ENCODE measurements at places on chromosomes 7 and 10.

- DNase-seq: peak; percentile 84
Measured at GRCh38 chr7:6637544-6638229, 569 bp downstream of the ZNF316 start.

DNA sequence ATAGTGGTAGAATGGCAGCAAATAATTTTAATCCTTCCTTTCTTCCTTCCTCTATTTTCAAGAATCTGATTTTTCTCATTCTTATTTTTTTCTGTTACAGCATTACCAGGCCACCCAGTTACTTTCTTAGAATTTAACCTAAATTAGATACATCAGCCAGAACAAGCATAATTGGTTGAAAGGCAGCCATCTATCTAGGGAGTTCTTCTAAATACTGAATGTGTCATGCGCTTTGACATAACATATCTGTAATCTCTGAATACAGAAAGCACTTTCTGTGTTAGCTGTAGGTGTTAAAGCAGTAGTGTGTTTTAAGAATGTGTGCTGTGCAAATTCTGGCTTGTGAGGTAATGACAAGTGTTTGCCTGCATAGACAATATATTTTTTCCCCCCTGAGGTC is 97.3 kb downstream of the BTRC start:
- no peak for DNase-seq

- DNase-seq: no peak
Measured at GRCh38 chr10:18607503-18608378, 43.6 kb downstream of the NSUN6 start.

GRCh38 chr7:150901160-150902035 is 49.1 kb downstream of the AOC1 start:
- no peak for DNase-seq

DNA sequence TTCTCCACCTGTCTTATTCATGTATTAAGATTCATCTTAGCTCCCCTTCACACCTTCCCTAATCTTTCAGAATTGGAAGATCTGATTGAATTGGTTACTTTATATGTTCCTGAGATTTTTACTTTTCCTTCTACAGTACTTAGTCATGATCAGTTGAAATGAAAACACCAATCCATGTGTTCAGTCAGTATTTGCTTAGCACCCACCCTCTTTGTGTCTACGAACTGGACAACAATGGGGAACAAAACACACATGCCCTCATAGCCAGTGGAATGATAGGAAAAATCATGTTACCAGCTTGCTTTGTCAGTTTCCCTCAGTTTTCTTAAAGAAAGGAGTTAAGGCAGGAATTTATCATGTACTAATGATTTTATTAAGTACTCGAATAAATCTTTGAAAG is 2.0 kb downstream of the MASTL start:
- no peak for DNase-seq

DNA sequence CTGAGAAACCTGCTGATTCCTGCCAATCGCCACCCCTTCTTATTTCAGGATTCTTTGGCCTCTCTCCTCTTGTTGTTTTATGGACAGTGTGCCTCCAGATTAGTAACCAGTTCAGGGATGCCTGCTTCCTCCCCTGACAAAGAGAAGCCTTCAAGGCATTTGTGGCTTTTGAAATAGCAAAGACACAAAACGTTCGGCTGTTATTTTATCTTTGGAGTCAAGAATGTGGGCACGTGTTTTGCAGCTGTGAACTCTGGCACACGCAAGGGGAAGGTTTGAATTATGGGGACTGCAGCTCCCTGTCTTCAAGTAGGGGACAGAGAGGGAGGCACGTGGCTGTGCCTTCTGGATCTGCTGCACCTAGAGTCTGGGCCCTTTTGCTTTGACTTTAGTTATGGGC is 157.9 kb upstream of the GRB10 start:
- DNase-seq: no peak

DNA sequence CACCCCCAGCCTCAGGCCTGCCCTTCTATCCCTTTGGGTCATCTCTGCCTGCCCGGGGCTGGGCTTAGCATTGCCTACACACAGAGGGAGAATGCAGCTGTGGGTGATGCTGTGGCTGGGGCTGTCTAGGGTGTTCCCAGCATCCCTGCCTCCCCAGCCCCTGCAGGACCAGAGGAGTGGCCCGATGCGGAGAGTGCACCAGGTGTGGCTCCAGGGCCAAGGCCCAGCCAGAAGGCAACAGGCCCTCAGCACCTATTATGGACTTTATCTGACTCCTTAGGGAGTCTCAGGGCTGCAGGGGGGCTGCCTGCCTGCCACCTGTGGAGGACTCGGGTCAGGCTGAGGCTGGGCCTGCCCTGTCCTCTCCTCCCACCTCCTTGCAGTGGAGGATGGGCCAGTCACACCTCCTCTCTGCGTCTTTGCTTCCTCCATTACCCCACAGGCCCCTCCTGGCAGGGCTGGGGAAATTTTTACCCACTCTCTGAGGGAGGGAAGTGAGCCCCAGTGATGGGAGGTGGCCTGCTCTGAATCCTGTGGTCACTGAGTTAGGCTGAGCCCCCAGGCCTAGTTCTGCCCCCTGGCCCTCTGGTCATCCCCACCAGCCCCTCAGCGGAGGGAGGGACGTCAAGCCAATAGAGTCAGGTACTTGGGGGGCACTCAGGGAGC is 92.9 kb upstream of the PCBD1 start:
- no peak for DNase-seq

- no peak for DNase-seq
Measured at GRCh38 chr7:24932815-24933214, 47.2 kb downstream of the OSBPL3 start.

GRCh38 chr10:4059471-4060138 is 274.6 kb upstream of the KLF6 start:
- DNase-seq: no peak

DNA sequence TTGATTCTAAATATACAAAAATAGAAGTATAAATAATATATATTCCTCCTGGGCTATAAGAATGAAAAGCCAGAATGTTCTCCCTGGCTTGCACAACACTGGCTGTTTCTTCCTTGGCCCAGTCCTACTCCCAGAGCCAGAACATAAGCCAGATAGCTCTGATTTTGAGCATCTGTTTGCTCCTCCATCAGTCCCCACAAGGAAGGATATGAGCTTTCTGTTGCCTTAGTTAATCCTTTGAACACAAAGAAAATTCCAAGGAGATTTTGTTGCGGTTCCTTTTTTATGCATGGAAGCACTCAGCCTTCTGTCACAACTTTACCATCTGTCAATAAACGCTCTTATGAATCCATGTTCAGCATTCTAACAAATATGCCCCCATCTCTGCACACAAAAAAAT is 361.8 kb downstream of the IPMK start:
- no peak for DNase-seq

DNA sequence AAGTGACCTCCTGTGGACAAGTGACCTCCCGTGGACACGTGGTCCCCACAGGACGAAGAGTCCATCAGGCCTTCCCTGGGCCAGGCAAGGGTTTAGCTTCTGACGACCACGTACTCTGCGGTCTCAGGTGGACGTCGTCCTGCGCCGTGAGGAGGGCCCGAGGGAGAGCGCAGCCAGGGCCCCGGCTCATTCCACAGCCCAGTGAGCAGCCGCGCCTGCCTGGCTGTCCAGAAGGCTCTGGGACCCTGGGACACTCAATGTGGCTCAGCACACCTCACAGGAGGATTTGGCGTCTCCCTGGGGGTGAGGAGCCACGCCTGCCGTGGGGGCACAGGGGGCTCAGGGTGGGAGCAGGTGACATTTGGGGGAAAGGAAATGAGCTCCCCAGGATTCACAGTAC is 64.4 kb upstream of the CFAP46 start:
- no peak for DNase-seq

DNA sequence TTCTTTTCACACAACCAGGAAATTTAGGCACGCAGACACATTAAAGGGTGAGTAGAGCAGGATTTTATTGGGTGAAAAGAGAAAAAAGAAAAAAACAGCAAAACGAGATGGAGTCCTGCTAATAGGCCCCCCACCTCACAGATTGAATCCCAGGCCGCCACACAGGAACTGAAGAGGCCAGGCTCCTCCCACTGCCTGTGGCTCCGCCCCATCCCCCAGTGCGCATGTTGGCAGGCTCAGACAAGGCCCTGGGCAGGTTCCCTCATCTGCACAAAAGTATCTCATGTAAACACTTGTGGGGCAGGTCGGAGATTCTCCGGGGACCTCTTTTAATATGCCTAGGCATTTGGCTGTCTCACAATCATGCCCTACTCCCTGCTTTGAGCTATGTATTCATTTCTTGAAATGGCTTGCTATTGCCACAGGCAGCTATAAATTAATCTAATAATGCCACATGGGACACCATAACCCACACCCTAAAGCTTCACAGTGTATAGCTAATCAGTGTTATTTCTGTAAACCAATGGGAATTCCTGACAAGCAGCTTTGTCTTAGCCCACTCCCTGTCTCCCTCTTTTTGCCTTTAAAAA is 76.2 kb upstream of the KIF5B start:
- no peak for DNase-seq

DNA sequence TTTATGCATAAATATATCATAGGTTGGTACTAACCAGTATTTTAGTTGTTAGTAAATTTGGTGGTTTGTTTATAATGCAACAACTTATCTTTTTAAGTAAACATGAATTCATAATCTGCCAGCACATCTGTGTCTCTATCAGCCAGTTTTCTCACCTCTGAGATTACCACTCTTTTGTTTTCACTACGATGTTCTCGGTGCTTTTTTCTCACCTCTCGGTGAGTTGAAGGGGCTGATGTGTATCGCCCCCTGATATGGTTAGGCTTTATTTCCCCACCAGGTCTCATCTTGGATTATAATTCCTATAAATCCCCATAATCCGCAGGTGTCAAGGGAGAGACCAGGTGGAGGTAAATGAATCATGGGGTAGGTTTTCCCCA is 114.1 kb downstream of the CAMK1D start:
- DNase-seq: no peak

DNA sequence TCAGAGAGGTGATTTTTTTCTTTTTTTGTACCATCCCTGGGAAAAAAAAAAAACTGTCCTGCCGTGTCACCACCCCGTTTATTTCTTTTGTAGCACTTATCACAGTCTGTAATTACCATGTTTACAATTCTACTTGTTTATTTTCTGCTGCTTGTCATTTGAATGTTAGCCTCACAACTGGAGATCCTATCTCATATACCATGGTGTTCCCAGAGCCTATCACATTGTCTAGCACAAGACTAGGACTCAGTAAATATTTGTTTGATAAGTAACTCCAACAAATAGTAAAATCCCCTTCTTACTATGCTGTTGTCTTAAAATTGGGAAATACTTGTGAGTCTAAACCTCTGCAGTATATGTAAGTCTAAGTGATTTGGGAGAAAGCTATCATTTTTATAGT is 36.0 kb downstream of the MKLN1 start:
- DNase-seq: no peak

DNA sequence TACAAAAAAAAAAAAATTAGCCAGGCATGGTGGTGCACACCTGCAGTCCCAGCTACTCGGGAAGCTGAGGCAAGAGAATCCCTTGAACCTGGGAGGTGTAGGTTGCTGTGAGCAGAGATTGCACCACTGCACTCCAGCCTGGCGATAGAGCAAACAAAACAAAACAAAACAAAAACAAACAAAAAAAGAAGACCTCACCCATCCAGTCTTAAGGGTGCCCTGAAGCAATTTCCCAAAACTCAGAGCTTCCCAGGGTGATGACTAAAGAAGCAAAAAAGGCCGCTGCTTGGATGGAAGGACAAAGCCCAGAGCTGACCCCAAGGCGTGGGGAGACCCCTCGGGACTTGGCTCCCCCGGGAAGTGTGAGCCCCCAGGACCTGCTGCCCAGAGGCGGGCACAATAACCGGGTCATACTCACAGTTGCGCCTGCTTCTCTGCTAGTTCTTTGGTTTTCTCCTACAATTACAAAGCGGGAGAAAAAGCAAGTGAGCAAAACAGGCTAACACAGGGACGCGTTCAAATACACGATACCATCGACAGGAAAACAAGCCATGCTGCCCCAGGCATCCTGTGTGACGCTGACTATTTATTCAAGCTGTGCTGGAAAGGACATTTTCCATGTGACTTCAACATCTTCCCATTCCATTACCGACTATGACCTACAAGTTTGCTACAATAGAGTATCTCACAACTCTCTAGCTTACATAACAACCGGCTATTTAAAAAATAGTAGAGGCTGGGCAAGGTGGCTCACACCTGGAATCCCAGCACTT is 29.9 kb downstream of the PAPOLB start:
- DNase-seq: no peak

- DNase-seq: no peak
Measured at GRCh38 chr10:103276251-103276895, 565 bp upstream of the INA start.

DNA sequence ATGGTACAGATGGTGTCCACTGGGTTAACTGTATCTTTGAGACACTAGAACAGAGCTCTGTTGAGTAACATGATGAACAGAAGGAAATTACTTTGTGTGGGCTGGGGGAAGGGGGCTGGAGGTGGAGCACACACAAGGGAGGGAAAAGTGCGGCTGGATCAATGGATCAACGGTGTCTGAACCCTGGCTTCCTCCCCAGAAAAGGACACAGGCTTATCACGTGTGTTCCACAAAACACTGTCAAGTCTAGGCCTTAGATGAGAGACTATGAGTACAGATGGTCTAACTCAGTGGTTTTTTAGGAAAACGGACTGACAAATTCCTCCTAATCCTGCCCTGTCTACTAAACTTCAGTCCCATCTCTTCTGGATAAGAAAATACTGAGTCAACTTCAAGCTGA is 27.8 kb downstream of the HSPB1 start:
- no peak for DNase-seq

DNA sequence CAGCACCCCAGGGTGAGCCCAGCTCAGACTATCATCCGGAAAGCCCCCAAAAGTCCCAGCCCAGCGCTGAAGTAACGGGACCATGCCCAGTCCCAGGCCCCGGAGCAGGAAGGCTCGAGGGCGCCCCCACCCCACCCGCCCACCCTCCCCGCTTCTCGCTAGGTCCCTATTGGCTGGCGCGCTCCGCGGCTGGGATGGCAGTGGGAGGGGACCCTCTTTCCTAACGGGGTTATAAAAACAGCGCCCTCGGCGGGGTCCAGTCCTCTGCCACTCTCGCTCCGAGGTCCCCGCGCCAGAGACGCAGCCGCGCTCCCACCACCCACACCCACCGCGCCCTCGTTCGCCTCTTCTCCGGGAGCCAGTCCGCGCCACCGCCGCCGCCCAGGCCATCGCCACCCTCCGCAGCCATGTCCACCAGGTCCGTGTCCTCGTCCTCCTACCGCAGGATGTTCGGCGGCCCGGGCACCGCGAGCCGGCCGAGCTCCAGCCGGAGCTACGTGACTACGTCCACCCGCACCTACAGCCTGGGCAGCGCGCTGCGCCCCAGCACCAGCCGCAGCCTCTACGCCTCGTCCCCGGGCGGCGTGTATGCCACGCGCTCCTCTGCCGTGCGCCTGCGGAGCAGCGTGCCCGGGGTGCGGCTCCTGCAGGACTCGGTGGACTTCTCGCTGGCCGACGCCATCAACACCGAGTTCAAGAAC is 1.1 kb downstream of the VIM start:
- peak; percentile 91 for DNase-seq

DNA sequence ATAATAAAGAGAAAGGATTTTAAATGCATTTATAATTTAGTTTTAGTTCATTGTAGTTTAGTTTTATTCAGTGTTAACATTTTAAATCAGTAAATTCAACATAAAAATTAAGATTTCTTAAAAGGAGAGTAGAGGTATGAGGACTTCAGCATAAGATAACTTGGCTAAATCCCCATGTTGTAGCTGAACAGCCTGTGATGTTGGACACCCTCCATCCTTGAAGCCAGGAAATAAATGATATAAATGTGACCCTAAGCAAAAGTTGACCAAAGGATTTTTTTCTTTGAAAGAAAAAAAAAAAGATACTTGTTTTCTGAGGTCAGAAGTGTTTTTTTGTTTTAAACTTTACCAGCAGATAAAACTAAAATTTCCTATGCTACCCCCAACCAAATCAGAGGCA is 48.7 kb downstream of the GNAI1 start:
- no peak for DNase-seq

GRCh38 chr10:62025134-62025794 is 123.8 kb downstream of the ARID5B start:
- DNase-seq: no peak

GRCh38 chr10:29991382-29991781 is 68.0 kb downstream of the JCAD start:
- no peak for DNase-seq

Data from activated effector memory CD4-positive, alpha-beta T cell treated with anti-CD3 and anti-CD28 coated beads, Interleukin-2, amount 50 U/mL, for 16 hours (primary cell).